ENCODE measurements at places on chromosomes 3 and 15. TPM values are rescaled to one million over a fixed set of nuclear protein-coding genes. Genes with fewer than 3 reads are reported as not detected.

DNA sequence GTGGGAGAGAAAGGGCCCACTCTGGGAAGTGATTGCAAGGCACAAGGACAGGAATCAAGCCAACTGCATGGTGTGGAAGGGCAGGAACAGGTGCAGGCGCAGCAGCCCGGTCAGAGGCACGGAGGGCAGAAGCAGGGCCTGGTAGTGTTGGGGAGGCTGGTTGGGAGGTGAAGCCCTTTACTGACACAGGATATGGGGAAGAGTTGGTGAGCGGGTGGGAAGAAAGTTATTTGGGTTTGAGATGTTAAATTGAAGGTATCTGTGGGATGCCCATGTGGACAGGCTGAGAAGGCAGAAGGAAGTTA is 83.6 kb upstream of the ABHD2 start:
- H3K36me3 ChIP-seq, result no peaks in the 10 kb centered on the region
- no peaks in the 10 kb centered on the region for H3K4me1 ChIP-seq
- no peak for DNase-seq
- no peak overlapping the region for H3K4me3 ChIP-seq

DNA sequence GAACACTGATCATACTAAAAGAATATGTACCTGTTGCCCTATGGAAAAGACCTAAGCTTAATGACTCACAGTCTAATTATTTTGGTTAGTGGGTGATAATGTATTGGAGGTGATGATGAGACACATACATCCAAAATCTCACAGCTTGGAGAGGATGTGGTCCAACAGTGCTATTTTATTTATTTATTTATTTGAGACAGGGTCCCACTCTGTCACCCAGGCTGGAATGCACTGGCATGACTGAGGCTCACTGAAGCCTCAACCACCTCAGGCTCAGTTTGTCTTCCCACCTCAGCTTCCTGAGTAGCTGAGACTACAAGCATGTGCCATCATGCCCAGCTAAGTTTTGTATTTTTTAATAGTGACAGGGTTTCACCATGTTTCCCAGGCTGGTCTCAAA is 35.0 kb downstream of the LPP start:
- peaks cover 45% of the 10 kb centered on the region for H3K4me1 ChIP-seq
- DNase-seq, result no peak
- H3K36me3 ChIP-seq, result no peaks in the 10 kb centered on the region
- H3K4me3 ChIP-seq, result no peak overlapping the region
- no peak overlapping the region for H3K27ac ChIP-seq

GRCh38 chr15:93288728-93289294 is 199.8 kb upstream of the RGMA start:
- DNase-seq, result no peak
- H3K36me3 ChIP-seq, result no peaks in the 10 kb centered on the region
- H3K4me1 ChIP-seq, result no peaks in the 10 kb centered on the region
- peaks cover 18% of the 10 kb centered on the region for H3K27me3 ChIP-seq
- H3K27ac ChIP-seq, result no peak overlapping the region
- no peak overlapping the region for H3K4me3 ChIP-seq

GRCh38 chr3:188581792-188582191 is 427.8 kb downstream of the LPP start:
- peaks cover 19% of the 10 kb centered on the region for H3K4me1 ChIP-seq
- no peak for DNase-seq
- no peaks in the 10 kb centered on the region for H3K36me3 ChIP-seq
- H3K27ac ChIP-seq, result no peak overlapping the region
- no peaks in the 10 kb centered on the region for H3K27me3 ChIP-seq

DNA sequence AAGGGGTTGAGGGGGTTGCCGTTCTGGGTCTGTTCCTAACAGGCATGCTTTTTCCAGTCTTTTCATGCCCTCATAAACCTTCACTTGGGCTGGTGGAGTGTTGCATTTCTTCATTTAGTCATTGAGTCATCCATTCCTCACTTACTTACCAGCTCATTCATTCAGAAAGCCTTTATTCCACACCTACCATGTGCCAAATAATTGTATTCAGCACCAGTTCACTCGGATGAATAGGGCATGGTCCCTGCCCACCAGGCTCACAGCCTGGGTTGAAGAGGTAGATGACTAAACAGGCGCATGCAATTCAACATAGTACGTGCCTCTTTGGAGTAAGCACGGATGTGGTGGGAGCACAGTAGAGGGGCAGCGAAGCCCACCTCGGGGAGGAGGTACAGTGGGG is 35.1 kb upstream of the THSD4 start:
- H3K36me3 ChIP-seq, result no peaks in the 10 kb centered on the region
- no peak overlapping the region for H3K4me3 ChIP-seq
- DNase-seq, result no peak
- H3K27me3 ChIP-seq, result peaks cover 9% of the 10 kb centered on the region

The RPL15 gene
- 2,452 TPM for total RNA-seq

DNA sequence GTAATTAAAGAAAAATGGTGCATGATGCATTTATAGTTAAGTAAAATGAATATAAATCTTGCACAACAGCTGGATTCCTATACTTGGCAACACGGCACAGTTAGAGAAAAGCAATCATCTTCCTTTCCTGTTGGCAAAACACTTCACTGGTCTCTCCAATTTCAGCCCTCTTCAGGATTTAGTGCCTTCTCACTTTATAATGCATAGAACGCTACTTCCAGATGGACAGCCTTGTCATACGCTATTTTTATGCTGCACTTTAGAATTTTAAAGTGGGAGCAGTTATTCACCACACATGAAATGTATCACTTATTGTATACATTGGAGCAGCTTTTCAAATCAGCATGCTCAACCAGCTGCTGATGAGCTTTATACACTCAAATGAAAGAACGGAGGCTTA is 194.4 kb upstream of the GBE1 start:
- H3K4me1 ChIP-seq, result no peaks in the 10 kb centered on the region
- no peaks in the 10 kb centered on the region for H3K27me3 ChIP-seq
- no peak overlapping the region for H3K27ac ChIP-seq

DNA sequence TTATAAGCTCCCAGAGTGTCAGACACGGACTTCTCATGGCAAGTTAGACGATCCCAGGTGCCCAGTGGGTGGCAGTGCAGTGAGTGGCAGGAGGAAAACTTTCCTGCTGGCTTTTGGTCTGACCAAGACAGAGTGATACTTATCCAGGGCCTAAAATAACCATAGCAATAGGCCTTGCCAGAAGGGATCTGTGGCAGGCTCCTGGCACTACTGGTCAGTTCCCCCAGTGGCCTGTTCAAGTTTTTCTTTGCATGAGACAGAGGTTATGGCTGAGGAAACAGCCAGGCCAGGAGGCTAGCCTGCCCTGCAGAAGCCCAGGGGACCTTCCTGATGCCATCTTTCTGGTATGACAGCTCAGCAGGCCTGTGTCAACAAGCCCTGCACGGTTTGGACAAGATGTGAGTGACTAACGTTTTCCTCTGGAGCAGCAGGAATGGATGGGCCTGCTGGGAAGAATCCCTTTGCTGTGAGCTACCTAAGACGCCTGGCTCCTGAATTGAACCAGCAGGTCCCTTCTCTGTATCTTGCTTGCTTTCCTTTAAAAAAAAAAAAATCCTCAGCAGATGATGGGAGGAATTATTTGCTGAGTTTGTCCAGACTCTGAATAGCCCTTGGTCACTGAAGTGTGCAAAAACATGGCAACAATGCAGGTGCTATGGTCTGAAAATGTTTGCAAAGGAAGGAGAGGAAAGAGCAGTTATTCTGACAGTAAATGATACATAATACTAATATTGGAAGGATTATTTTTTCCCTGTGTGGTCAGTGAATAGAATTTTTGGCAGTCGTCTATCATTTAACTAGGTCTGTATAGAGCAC is 18.0 kb downstream of the SCG5 start:
- no peak overlapping the region for H3K4me3 ChIP-seq
- peaks cover 7% of the 10 kb centered on the region for H3K4me1 ChIP-seq

The PLSCR5 gene
- total RNA-seq, result not detected

DNA sequence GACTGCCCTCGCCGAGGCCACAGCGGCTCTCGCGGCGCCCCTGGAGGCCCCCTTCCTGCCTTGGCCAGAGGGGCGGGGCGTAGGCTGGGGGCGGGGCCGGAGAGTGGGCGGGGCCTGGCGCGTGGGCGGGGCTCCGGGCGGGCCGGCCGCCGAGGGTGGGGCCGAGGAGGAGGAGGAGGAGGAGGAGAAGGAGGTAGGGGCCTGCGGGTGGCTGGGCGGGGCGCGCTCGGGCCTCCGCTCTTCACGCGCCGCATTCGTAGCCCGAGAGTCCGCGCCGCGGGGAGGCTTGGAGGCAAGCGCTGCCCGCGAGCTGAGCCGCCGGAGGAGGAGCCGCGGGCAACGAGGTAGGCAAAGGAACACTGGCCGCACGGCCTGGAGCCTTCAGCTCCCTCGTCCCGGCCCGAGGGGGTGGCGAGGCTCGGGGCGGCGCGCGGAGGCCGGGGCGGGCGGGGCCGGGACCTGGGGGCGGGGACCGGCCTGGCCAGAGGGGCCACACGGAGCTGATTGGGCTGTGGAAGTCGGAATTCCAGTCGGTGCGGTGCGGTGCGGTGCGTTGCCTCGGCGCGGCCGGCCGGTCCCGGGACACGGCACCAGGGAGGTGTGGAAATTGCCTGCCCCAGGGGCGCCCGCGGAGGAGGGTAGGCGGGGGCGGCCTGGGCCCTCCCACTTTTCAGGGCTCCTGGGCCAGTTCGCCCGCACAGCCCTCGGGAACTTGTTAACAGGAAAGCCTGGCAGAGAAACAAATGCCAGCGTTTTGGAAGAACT is at the start of gene PPP2R3A:
Gene PPP2R3A, plus strand, starts transcription at position 223 of the 765 bp plus-strand sequence. CDS start 35,771 bp downstream, outside the sequence.
- no peak within 1 kb of the TSS for H3K27ac ChIP-seq
- H3K4me3 ChIP-seq, result peak within 1 kb of the TSS; percentile 81
- H3K27me3 ChIP-seq, result peaks cover 25% of the 10 kb centered on the region
- peak; percentile 83 for DNase-seq
- H3K36me3 ChIP-seq, result no peaks in the 10 kb centered on the region

- no peak for DNase-seq
- no peak overlapping the region for H3K4me3 ChIP-seq
- no peaks in the 10 kb centered on the region for H3K27me3 ChIP-seq
- no peak overlapping the region for H3K27ac ChIP-seq
- no peaks in the 10 kb centered on the region for H3K36me3 ChIP-seq
These were observed 307.1 kb upstream of the DPH6 start for GRCh38 chr15:35852818-35853624.

The ROPN1B gene
- not detected for total RNA-seq

DNA sequence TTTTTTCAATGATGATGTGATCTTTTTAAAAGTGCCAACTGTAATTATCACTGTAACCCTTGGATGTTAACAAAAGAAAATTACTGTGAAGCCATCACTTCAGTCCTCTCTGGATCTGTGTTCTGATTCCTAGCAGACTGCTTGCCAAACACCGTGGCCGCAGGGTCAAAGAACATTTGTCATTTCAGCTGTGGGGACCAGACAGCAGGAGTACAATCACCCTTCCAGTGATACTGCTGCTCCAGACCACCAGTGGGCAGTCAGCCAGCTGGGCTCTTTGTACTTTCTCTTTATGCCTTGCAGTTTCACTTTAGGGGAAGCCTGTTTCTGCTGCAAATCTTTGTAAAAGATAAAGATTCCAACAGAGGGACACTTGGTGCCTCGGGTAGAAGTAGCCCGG is 770.0 kb downstream of the GRM7 start:
- H3K27me3 ChIP-seq, result no peaks in the 10 kb centered on the region
- no peak overlapping the region for H3K4me3 ChIP-seq
- DNase-seq, result no peak
- H3K36me3 ChIP-seq, result no peaks in the 10 kb centered on the region

The ALS2CL gene
- 1.9 TPM for total RNA-seq

GRCh38 chr3:123678108-123678511 is 93.3 kb upstream of the HACD2 start:
- no peaks in the 10 kb centered on the region for H3K36me3 ChIP-seq
- H3K4me3 ChIP-seq, result no peak overlapping the region
- H3K4me1 ChIP-seq, result no peaks in the 10 kb centered on the region
- peaks cover 7% of the 10 kb centered on the region for H3K27me3 ChIP-seq
- no peak overlapping the region for H3K27ac ChIP-seq
- no peak for DNase-seq

DNA sequence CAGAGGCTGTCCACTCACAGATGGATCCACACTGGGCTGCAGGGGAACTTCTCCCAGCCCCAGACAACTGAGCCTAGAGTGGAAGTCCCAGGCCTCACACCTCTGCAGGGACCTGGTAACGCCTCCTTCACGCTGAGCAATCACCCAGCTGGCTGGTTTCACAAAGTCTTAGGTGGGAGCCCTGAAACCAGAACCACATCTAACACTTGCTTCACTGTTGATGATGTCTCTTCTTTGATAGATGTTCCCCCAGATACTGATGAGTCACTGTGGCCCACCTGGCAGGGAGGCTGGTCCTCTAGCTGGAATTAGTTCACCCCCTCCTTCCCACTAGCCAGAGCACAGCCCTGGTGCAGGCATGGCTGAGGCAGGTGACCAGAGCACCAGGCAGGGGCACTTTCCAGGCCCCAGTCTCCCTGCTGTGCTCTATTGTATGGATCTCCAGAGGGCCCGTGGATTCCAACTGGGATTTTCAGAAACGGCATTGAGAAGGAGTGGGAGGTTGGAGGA is 33.5 kb downstream of the MYL3 start:
- H3K27me3 ChIP-seq, result peaks cover 14% of the 10 kb centered on the region
- H3K4me1 ChIP-seq, result peaks cover 13% of the 10 kb centered on the region
- peak; percentile 45 for DNase-seq

GRCh38 chr3:133750259-133750656 is 4.1 kb downstream of the TF start:
- no peaks in the 10 kb centered on the region for H3K4me1 ChIP-seq
- H3K4me3 ChIP-seq, result no peak overlapping the region
- no peak for DNase-seq
- no peak overlapping the region for H3K27ac ChIP-seq

The ZBBX gene
- not detected for total RNA-seq

DNA sequence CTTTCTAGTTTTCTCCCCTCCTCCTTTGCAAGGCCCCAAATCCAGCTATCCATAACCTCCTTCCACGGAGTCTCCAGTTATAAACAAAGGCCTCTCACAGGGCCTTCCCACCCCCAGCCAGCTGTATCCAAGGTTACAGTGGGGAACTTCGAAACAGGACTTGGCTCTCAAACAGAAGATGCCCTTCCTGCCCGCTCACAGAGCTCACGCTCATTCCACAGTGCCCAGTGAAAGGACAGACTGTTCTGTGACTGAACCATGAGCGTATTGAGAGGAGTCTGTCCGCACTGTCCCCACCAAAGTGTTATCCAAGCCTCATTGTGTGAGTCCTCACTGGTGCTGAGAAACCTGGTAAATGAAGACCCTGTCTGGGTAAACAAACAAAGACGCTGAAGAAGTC is 35.4 kb downstream of the ARHGAP31 start:
- H3K4me3 ChIP-seq, result no peak overlapping the region
- H3K27me3 ChIP-seq, result no peaks in the 10 kb centered on the region
- peaks cover 12% of the 10 kb centered on the region for H3K4me1 ChIP-seq
- no peaks in the 10 kb centered on the region for H3K36me3 ChIP-seq

GRCh38 chr3:23055733-23056376 is 147.3 kb upstream of the UBE2E2 start:
- H3K27me3 ChIP-seq, result no peaks in the 10 kb centered on the region
- H3K27ac ChIP-seq, result no peak overlapping the region
- H3K4me3 ChIP-seq, result no peak overlapping the region
- DNase-seq, result no peak

GRCh38 chr3:107956991-107957900 is 133.6 kb downstream of the CD47 start:
- H3K4me1 ChIP-seq, result peaks cover 37% of the 10 kb centered on the region
- H3K4me3 ChIP-seq, result no peak overlapping the region
- H3K36me3 ChIP-seq, result peaks cover 2% of the 10 kb centered on the region

The FGF7 gene
- not detected for total RNA-seq

All from activated T-cell treated with anti-CD3 and anti-CD28 coated beads, Interleukin-2, amount 50 U/mL, for 72 hours (primary cell).